T-cell (primary cell): ENCODE measurements at places on chromosomes 2 and 18.
A peak's percentile ranks its signal among the peaks of the same experiment; 100 is the strongest.

DNA sequence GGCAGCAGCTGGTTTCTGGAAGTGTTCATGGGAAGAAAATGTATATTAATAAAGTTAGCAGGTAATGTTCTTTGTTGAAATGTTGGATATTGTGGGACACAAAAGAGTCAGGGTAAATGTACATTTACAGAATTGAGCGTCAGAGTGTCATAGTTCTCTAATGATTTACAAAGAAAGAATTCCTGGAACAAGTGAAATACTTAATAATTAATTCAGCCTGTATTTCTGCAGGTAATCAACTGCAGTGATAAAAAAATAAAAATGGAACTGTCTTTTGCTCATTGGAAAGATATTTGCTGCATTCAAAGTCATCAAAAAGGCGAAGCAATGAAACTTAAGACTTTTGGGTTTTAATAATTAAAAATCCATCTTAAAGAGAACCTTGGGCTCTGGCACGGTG lies 27.4 kb upstream of the PTH2R start:
- no peak overlapping the region for H3K27ac ChIP-seq
- H3K27me3 ChIP-seq = peaks cover 2% of the 10 kb centered on the region
- H3K4me3 ChIP-seq = no peak overlapping the region
- H3K36me3 ChIP-seq = no peaks in the 10 kb centered on the region

GRCh38 chr18:3458378-3458777 lies 8.4 kb downstream of the TGIF1 start:
- peaks cover 24% of the 10 kb centered on the region for H3K4me1 ChIP-seq
- H3K36me3 ChIP-seq = peaks cover 19% of the 10 kb centered on the region
- no peak overlapping the region for H3K4me3 ChIP-seq
- DNase-seq = peak; percentile 22
- peak overlapping the region; percentile 76 for H3K27ac ChIP-seq

- no peaks in the 10 kb centered on the region for H3K36me3 ChIP-seq
- no peak for DNase-seq
- H3K4me1 ChIP-seq = no peaks in the 10 kb centered on the region
- H3K27me3 ChIP-seq = no peaks in the 10 kb centered on the region
Measured at GRCh38 chr18:59039449-59039848, 100.2 kb upstream of the SEC11C start.

GRCh38 chr2:144510294-144510991 lies 9.5 kb downstream of the ZEB2 start:
- H3K27me3 ChIP-seq = peaks cover 10% of the 10 kb centered on the region
- peaks cover 2% of the 10 kb centered on the region for H3K36me3 ChIP-seq
- peaks cover under 1% of the 10 kb centered on the region for H3K4me1 ChIP-seq
- peak overlapping the region; percentile 78 for H3K27ac ChIP-seq
- H3K4me3 ChIP-seq = peak overlapping the region; percentile 42

- no peak overlapping the region for H3K4me3 ChIP-seq
- no peaks in the 10 kb centered on the region for H3K36me3 ChIP-seq
- no peak overlapping the region for H3K27ac ChIP-seq
- H3K4me1 ChIP-seq = no peaks in the 10 kb centered on the region
Measured at GRCh38 chr2:216652566-216652965, 19.3 kb downstream of the IGFBP2 start.

DNA sequence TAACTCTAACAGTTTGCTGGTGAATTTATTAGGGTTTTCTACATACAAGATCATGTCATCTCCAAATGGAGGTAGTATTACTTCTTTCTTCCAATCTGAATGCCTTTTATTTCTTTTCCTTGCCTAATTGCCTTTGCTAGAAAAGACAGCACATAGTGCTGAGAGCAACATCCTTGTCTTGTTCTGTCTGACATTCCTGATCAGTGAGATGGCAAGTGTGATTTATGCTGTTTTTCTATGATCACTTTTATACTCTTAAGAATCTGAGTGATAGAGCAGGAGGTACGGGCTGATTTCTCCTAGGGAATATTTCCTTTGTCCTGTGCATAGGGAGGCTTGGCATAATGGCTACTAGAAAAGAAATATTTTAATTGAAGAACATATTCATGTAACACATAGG lies 17.3 kb downstream of the LYPD6B start:
- no peaks in the 10 kb centered on the region for H3K36me3 ChIP-seq
- H3K27ac ChIP-seq = no peak overlapping the region
- DNase-seq = no peak
- H3K4me3 ChIP-seq = no peak overlapping the region

DNA sequence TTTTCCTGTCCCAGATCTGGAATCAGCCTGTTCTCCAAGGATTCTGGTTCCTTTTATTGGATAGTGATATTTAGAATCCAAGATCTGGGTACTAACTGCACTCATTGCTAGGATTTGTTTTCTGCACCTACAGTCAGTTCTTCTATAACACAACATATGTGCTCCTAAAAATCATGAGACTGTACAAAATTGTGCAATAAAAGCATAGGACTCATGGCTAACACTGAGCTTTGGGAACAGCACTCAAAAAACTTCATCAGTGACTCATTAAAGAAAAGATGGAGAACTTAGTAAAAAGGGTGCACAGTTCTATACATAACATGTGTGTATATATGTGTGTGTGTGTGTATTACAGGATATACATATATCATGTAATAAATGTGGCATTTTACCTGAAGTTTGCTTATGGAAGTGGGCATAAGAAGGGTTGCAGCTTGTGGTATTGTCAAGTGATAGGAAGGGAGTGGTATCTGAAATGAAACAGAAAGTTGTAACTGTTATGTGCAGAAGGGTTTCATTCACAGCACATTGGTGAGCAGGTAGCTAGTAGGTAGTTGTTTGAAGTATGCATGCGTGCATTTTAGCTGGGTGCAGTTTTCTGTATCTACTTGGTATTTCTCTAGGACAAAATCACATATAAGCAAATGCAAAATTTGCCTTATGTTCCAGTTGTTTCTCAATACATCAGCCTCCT lies 5.9 kb upstream of the SCYGR2 start:
- H3K27me3 ChIP-seq = no peaks in the 10 kb centered on the region
- H3K27ac ChIP-seq = no peak overlapping the region
- no peaks in the 10 kb centered on the region for H3K36me3 ChIP-seq
- H3K4me1 ChIP-seq = no peaks in the 10 kb centered on the region
- DNase-seq = no peak

DNA sequence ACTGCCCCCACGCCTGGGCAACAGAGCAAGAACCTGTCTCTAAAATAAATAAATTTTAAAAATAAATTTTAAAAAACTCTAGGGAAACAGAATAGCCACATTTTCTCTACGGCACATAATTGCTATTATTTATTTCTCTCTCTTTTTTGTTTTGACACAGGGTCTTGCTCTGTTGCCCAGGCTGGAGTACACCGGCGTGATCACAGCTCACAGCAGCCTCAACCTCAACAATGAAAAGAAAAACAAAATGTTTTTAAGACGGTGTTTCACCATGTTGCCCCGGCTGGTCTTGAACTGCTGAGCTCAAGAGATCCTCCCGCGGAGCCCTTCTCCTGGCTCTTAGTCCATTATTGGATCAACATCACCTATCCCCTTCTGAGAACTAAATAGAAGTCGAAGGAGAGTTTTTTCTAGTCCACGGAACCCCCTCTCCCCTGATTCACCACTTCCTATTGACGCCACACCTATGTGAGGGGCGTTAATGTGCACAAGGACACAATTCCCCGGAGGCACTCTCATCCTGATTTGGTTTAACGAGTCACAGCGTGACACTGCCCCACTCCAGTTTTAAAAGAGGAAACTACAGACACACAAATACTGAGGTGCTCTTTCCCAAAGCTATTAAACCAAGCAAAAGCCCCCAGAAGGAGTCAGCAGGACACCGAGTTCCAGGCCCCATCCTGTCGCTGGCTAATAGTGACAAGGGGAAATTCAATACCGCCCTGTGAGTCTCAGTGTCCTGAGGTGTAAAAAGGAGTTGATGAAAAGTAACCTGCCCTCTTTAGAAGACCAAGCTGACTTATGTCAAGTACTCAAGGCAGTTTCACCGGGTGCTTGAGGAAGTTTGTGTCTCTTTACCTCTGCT lies 1.1 kb downstream of the NPC1 start:
- H3K4me3 ChIP-seq = peak overlapping the region; percentile 94
- H3K36me3 ChIP-seq = no peaks in the 10 kb centered on the region
- H3K4me1 ChIP-seq = peaks cover 5% of the 10 kb centered on the region
- H3K27me3 ChIP-seq = no peaks in the 10 kb centered on the region

DNA sequence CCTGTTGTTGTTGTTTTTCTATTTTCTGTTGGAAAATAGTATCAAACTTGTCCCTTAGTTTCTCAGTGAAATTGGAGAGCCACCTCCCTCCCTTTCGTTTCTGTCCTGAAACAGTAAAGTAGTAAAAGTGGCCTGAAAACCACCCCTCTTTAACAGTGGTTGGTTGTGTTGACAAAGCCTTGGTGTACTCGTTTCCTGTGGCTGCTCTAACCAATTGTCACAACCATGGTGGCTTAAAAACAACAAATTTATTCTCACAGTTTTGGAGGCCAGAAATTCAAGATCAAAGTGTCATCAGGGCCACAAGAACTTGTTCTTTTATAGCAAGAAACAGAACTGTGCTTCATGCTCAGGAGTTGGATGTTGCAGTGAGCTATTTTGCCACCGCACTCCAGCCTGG lies 4.0 kb upstream of the DYSF start:
- no peaks in the 10 kb centered on the region for H3K36me3 ChIP-seq
- DNase-seq = no peak
- H3K27me3 ChIP-seq = peaks cover 16% of the 10 kb centered on the region
- no peak overlapping the region for H3K4me3 ChIP-seq

- no peak for DNase-seq
- H3K27me3 ChIP-seq = no peaks in the 10 kb centered on the region
- no peaks in the 10 kb centered on the region for H3K4me1 ChIP-seq
- H3K36me3 ChIP-seq = no peaks in the 10 kb centered on the region
- no peak overlapping the region for H3K27ac ChIP-seq
Measured at GRCh38 chr18:40004246-40004645, 1950.8 kb upstream of the PIK3C3 start.

DNA sequence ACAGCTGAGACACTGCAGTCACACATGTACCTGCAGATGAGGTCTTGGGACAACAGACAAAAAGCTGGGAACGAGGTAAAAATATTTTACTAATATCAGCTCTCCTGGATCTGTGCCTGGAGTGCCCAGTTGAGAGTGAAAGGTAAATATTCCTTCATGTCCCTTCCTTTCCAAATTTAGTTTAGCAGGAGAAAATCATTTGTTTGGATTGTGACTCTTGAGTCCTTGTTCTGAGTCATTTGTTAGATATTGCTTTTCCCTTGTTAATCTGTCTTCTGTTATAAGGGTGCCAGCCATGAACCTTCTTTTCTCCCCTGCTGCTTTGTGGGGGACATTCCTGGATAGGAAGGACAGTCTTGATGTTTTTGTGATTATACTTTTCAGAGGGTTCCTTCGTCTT lies 329.2 kb downstream of the DSC3 start:
- no peaks in the 10 kb centered on the region for H3K4me1 ChIP-seq
- H3K36me3 ChIP-seq = no peaks in the 10 kb centered on the region
- no peak overlapping the region for H3K27ac ChIP-seq
- no peaks in the 10 kb centered on the region for H3K27me3 ChIP-seq
- no peak for DNase-seq

DNA sequence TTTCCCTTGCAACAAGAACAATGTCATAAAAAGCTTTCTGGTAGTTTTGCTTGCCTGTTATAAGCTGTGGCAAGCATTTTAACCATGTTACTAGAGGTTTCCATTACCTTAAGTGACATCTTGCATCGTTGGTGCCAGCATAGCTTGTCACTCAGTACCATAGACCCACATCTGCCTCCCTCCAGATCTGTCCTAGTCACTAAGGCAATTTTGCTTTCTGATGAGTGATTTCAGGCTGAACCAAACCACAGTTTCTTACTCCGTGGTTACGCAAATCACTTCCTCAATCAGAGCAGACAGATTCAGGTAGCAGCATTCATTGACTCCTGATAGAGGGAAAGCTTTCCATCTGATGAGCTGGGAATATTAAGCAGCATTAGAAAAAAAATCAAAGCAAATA lies 1057.5 kb upstream of the FAM98A start:
- no peak overlapping the region for H3K27ac ChIP-seq
- no peaks in the 10 kb centered on the region for H3K27me3 ChIP-seq
- H3K4me3 ChIP-seq = no peak overlapping the region
- no peaks in the 10 kb centered on the region for H3K4me1 ChIP-seq

GRCh38 chr2:178530625-178531142 lies 50.4 kb downstream of the PLEKHA3 start:
- no peaks in the 10 kb centered on the region for H3K4me1 ChIP-seq
- H3K27ac ChIP-seq = no peak overlapping the region
- H3K36me3 ChIP-seq = peaks cover 50% of the 10 kb centered on the region

GRCh38 chr2:143034292-143035074 lies 94.7 kb upstream of the ARHGAP15 start:
- H3K4me1 ChIP-seq = no peaks in the 10 kb centered on the region
- H3K27ac ChIP-seq = no peak overlapping the region
- no peaks in the 10 kb centered on the region for H3K27me3 ChIP-seq
- peak; percentile 30 for DNase-seq
- no peaks in the 10 kb centered on the region for H3K36me3 ChIP-seq

DNA sequence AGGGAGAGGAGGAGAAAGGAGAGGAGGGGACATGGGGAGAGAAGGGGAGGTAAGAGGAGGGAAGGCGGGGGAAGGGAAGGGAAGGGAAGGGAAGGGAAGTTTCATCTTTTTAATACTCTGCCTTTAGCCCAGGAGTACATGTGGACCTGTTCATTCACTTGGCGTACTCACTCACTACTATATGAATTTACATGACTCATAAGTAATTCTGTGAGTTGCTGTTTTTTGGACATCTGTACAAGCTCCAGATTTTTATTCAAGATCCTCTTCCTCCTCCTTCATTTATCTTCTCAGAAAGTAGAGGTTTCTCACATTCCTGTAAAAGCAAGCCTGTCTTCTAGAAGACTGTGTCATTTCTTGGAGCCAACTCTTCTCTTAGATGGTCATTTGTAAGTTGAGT lies 84.6 kb downstream of the RDH14 start:
- peaks cover 3% of the 10 kb centered on the region for H3K27me3 ChIP-seq
- H3K4me1 ChIP-seq = no peaks in the 10 kb centered on the region
- no peak overlapping the region for H3K4me3 ChIP-seq
- DNase-seq = no peak
- no peaks in the 10 kb centered on the region for H3K36me3 ChIP-seq
- no peak overlapping the region for H3K27ac ChIP-seq

GRCh38 chr2:118882693-118883336 lies 35.4 kb upstream of the EN1 start:
- peak; percentile 76 for DNase-seq
- no peak overlapping the region for H3K27ac ChIP-seq
- no peaks in the 10 kb centered on the region for H3K4me1 ChIP-seq
- peaks cover 18% of the 10 kb centered on the region for H3K27me3 ChIP-seq
- peak overlapping the region; percentile 42 for H3K4me3 ChIP-seq

DNA sequence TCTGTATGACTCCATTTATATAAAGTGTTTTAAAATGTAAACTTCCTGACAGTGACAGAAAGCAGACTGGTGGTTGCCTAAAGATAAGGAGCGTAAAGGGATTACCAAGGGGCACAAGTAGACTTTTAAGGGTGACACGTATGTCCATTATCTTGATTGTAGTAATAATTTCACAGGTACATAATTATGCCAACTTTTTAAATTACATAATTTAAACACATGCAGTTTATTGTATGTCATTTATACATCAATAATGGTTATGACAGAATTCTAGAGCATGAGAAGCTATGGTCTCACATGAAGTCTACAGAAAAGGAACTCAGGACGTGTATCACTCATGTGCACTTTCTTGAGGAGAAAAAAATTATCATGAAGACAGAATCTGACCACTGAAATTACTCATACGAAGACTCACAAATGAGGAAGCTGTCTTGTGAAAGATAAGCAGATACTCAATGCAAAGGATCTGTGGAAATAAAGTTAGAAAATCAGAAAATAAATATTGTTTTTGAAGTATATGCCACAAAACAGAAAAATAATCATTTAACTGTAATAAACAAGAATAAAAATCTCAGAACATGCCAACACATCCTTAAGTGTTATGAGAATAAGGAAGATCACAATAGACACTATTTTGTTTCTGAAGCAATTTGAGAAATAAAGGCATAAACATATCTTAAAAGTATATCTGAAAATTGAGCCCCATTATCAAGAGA lies 84.4 kb downstream of the TMEM131 start:
- no peaks in the 10 kb centered on the region for H3K36me3 ChIP-seq
- H3K4me1 ChIP-seq = no peaks in the 10 kb centered on the region
- H3K27ac ChIP-seq = no peak overlapping the region
- no peak overlapping the region for H3K4me3 ChIP-seq
